ENCODE measurements at places on chromosomes 1 and 21.

DNA sequence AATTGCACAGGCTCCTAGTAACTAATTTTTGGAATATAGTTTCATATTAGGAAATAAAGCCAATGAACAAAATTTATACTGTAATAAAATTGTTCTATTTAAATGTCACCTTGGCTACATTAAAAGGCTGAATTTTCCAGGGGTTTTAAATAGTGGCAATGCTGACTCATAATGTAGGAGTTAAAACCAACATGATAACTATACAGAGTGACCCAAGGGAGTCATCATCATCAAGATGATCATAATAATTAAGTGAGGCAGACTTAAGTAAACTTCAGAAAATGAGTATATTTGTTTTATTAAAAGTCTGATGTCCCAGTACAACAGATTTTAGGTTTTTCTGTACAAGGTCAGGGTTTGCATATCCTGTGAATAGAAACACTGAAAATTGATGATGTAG is 183.4 kb downstream of the PLPPR4 start:
- DNase-seq, result no peak

GRCh38 chr1:151013518-151013917 is 5.3 kb downstream of the PRUNE1 start:
- DNase-seq, result peak; percentile 13

DNA sequence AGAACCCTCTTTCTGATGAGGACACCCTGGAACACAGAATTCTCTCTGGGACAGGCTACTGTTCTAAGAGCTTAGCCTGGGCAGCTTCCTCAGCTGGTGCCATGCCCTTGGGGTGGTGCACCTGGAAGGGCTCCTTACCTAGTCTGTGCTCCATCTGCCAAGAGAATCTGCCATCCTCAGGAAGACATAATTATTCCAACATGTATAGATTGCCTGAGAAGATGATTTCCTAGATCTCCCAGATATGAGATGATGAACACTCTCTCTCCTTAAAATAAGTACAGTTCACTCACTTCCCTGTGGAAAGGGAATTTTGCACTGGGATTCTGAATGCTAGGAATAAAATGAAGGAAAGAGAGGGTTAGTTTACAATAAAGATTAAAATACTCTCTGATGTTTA is 87.6 kb downstream of the NENF start:
- DNase-seq, result no peak

GRCh38 chr1:34778381-34778780 is 2.6 kb upstream of the GJB3 start:
- no peak for DNase-seq

- DNase-seq, result peak; percentile 96
Measured at GRCh38 chr21:38499296-38499695, 1.0 kb upstream of the ERG start.

DNA sequence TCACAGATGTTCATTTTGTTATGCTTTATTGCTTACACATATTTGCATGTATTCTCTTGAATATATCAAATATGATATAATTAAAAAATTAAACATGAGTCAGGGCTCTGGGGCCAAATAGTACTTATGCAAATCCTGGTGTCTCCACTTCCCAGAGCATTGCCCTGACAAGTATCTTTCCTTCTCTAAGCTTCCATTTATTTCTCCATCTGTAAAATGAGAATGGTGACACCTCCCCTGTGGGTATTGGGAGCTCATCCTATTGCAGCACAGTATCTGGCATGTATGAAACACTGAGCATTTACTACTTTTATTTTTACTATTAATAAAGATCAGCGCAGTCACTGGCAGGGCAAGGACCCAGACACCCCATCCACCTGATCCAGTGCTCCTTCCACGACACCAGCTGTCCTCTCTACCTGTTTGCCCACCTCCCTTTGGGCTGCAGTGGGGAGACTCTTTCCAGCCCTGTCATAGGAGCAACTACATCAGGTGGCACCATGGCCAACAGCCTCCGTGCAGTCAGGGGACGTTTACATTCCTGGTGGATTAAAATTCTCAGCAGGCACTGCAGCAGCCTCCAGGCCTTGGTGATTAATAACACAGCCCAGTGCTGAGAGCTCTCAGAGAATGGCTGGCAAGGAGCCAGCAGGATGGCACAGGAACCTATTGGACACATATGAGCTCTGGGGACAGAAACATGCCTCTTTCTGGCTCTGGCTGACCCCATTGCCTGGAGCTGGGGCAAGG is 113.0 kb downstream of the DMRTB1 start:
- no peak for DNase-seq

DNA sequence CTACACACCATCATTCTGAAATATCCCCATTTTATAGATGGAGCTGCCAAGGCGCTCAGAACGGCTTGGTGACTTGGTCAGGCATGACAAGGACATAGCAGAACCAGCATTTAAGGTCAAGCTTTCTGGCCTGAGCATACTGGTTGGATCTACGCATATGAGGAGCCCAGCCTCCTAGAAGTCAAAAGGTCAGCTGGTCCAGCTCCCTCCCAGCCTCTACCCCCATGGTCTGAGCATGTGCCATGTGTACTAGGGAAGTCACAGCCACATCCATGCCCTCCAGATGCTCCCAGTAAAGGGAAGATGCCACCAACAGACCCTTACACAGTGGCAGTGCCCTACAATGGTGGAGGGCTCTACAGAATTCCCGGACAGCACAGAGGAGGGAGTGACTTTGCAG is 96.7 kb downstream of the EPHB2 start:
- no peak for DNase-seq

- no peak for DNase-seq
Measured at GRCh38 chr1:12472156-12472797, 145.7 kb downstream of the DHRS3 start.

GRCh38 chr1:191618181-191618580 is 540.1 kb upstream of the RGS18 start:
- no peak for DNase-seq

DNA sequence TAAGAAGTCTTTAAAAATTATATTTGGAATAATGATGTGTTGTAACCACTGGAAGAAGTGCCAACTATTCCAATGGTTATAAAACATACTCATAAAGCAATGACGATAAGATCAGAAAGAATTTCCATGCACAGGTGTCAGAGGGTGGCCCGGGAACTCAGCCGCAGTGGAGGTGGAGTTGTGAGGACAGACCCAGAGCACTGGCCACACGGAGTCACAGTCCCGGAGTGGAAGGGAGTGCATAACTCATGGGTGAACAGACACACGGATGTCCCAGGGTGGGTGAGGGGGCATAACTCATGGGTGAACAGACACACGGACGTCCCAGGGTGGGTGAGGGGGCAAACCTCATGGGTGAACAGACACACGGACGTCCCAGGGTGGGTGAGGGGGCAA is 2.5 kb downstream of the KRTAP10-4 start:
- DNase-seq, result no peak

DNA sequence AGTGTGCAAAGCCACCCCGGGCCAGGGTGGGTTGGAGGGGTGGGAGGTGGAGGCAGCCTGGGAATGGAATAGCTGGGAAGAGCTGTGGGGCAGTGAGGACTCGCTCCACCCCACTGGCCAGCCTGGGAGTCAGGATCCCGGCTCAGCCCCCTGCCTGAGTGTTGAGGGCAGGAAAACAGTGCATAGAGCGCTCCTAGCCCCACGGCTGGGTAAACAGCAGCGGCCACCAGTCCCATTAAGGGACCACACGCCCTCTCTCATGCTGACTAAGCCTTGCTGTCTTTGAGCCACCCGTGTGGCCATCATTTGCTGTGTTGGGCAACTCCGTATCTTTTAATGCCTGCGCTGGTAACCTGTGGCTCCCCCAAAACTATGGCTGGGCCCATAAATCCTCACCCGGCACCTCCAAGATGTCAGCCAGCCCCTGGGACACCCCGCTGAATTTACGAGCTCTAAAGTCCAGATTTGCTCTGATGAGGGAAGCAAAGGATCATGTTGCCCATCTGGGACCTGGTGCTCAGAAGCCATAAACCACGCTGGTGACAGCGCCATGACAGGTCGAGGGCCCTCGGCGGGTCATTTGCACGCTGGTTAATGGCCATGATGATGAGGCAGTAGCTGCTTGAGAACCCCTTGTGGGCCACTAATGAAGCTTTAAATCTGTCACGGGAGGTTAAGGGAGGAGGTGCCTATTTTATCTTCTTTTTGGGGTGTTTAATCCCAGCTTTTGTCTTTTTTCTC is 34.9 kb downstream of the SYF2 start:
- no peak for DNase-seq

DNA sequence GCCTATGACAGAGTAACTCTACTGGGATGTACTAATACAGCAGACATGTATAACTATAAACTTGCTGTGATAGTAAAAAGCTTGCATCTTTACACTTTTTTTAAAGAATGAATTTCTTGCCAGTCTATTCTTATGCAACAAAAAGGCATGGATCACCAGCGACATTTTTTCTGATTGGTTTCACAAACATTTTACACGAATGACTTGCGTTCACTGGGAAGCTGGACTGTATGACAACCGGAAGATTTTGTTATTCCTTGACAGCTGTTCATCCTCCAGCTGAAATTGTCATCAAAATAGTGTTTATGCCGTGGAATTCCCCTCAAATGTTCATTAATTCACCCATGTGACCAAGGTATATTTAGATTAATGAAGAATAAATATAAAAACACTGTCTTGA is 131.0 kb downstream of the XPR1 start:
- DNase-seq, result no peak

Data from endothelial cell of umbilical vein (primary cell).